ENCODE measurements at places on chromosomes 2 and 18.

GRCh38 chr2:69126341-69126740, 113.4 kb downstream of the ANTXR1 start:
- no peaks in the 10 kb centered on the region for H3K27me3 ChIP-seq
- H3K27ac ChIP-seq: no peak overlapping the region
- H3K36me3 ChIP-seq: no peaks in the 10 kb centered on the region
- H3K4me3 ChIP-seq: no peak overlapping the region
- no peak for DNase-seq

GRCh38 chr18:47749600-47749973, 180.9 kb downstream of the SMAD2 start:
- no peak overlapping the region for H3K4me3 ChIP-seq
- peaks cover 10% of the 10 kb centered on the region for H3K4me1 ChIP-seq
- no peaks in the 10 kb centered on the region for H3K36me3 ChIP-seq
- H3K27ac ChIP-seq: no peak overlapping the region
- H3K27me3 ChIP-seq: no peaks in the 10 kb centered on the region
- DNase-seq: no peak

GRCh38 chr2:10897956-10898355, 13.8 kb upstream of the KCNF1 start:
- no peak for DNase-seq
- H3K27ac ChIP-seq: no peak overlapping the region
- no peak overlapping the region for H3K4me3 ChIP-seq
- no peaks in the 10 kb centered on the region for H3K36me3 ChIP-seq
- H3K4me1 ChIP-seq: no peaks in the 10 kb centered on the region
- no peaks in the 10 kb centered on the region for H3K27me3 ChIP-seq

GRCh38 chr2:100029460-100029859, 112.9 kb downstream of the AFF3 start:
- H3K4me3 ChIP-seq: no peak overlapping the region
- no peaks in the 10 kb centered on the region for H3K4me1 ChIP-seq
- no peaks in the 10 kb centered on the region for H3K36me3 ChIP-seq
- no peak overlapping the region for H3K27ac ChIP-seq
- no peak for DNase-seq

DNA sequence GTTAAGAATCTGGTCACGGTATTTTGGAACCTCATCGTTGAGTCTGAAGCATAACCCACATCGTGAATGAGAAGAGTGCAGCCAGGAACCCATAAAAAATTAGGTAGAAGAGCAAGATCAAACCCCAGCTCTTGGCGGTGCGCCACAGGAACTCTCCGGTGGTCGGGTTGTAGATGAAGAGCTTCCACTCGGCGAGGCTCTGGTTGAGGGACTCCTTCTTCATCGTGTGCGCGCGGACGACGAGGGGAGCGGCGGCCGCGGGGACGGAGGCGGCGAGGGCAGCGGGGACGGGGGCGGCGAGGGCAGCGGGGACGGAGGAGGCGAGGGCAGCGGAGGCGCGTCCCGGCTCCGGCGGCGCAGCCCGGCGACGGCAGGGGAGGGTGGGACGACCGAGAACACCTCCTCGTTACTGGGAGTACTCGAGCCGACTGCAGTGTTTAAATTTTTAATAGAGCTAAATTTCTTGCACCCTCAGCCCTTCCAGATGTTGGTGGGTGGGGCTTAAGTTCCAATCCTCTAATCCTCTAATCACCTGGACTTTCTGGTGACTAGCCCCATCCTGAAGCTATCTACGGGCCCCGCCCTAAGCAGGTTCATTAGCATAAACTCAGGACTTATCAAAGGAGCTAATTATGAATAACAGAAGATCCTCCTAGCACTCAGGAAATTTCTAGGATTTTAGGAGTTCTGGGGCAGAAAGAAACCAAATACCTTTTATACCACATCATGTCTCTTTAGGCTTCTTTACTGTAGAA, 20.4 kb upstream of the PAPOLG start:
- H3K27ac ChIP-seq: no peak overlapping the region
- DNase-seq: no peak
- peaks cover 13% of the 10 kb centered on the region for H3K27me3 ChIP-seq
- H3K4me3 ChIP-seq: peak overlapping the region; percentile 26
- H3K36me3 ChIP-seq: no peaks in the 10 kb centered on the region

GRCh38 chr18:54112356-54112755, 112.1 kb downstream of the MBD2 start:
- no peaks in the 10 kb centered on the region for H3K4me1 ChIP-seq
- H3K27me3 ChIP-seq: no peaks in the 10 kb centered on the region
- no peak for DNase-seq
- no peaks in the 10 kb centered on the region for H3K36me3 ChIP-seq
- no peak overlapping the region for H3K4me3 ChIP-seq

GRCh38 chr2:235619544-235619943, 125.7 kb downstream of the AGAP1 start:
- no peak for DNase-seq
- no peak overlapping the region for H3K4me3 ChIP-seq
- peaks cover 19% of the 10 kb centered on the region for H3K4me1 ChIP-seq

DNA sequence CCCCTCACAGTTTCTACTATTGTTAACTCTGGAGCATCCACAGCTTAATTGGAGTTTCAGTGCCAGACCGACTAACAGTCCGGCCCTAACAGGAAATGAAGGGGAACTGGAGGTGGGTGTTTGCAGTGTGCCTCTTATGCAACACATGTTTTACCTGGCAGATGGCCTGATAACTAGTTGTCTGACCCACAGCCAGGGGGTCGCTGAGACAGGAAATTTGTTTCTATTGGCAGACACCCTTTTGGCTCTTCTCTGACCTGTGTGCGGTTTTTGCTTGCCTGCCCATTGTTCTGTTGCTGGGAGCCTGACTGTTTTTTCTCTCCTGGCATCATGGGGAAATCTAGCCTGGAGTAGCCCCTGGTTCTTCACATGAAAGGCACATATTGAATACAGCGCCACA, 1329.8 kb downstream of the DSC3 start:
- H3K4me3 ChIP-seq: no peak overlapping the region
- no peaks in the 10 kb centered on the region for H3K4me1 ChIP-seq
- no peak overlapping the region for H3K27ac ChIP-seq
- H3K36me3 ChIP-seq: no peaks in the 10 kb centered on the region

DNA sequence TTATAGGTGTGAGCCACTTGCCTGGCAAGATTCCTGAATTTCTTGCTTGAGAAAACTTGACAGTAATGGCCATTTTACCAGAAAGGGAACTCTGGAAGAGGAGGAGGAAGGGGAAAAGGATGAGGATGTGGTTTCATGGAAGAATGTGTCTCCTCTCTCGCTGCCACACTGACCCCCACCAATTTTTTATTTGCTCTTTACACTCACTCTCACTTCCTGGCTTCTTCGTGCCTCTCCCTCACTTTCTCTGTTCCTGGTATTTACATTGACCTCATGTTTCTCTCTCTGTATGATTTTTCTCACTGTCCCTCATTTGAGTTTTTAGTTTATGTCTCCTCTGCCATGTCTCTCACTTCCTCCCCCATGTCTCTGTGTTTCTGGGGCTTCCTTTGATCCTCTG, 134.5 kb upstream of the CAB39 start:
- H3K36me3 ChIP-seq: no peaks in the 10 kb centered on the region
- no peak overlapping the region for H3K4me3 ChIP-seq
- no peaks in the 10 kb centered on the region for H3K27me3 ChIP-seq
- no peak for DNase-seq

DNA sequence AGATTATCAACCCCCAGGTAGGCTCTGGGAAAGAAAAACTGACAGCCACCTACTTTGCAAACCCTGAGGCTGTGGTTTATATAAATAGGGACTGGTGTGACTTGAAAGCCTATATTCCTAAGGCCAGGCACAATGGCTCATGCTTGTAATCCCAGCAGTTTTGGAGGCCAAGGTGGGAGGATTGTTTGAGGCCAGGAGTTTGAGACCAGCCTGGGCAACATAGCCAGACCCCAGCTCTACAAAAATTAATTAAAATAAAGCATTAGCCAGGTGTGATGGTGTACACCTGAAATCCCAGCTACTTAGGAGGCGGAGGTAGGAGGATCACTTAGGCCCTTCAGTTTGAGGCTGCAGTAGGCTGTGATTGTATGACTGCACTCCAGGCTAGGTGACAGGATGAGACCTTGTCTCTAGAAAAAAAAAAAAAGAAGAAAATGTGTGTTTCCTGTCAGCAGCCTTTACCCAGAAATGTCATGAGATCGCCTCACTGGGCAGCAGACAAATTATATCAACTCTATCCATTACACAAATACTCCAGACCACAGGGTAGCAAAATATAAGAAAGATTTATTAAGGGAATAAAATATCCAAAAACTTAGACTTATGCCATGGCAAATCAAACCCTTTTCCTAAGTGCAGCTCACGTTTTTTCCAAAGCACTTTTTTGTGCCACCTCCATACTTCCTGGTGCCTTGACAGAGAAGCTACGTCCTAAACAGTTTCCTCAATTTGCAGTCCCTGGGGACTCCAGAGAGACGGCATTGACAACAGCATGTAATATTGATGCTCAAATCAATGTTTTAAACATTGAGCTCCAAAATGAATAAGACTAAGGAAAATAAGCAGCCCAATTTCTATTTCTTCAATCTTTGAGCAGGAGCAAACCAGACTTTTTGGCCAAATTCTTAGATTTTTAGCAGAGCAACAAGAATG, 190.8 kb upstream of the NDUFV2 start:
- no peak for DNase-seq
- no peak overlapping the region for H3K4me3 ChIP-seq
- no peaks in the 10 kb centered on the region for H3K27me3 ChIP-seq

DNA sequence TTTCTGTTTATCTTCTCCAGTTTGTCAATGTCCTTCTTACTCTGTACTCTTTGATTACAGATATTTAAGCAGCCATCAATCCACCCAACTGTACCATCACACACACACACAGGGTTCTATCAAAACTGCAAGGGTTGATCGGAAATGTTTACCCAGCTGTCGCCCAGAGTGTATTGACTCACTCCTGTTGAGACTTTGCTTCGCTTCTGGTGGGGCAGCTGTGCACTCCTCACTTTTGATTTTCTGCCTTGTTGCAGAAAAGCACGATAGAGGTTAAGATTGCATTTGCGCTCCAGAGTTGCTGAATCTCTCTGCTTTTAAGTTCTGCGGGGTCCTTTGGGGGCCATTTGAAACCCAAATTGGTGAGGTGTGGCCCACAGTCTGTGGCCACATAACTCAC, 216.2 kb downstream of the SETBP1 start:
- peaks cover 13% of the 10 kb centered on the region for H3K4me1 ChIP-seq
- no peaks in the 10 kb centered on the region for H3K27me3 ChIP-seq
- no peak overlapping the region for H3K27ac ChIP-seq

DNA sequence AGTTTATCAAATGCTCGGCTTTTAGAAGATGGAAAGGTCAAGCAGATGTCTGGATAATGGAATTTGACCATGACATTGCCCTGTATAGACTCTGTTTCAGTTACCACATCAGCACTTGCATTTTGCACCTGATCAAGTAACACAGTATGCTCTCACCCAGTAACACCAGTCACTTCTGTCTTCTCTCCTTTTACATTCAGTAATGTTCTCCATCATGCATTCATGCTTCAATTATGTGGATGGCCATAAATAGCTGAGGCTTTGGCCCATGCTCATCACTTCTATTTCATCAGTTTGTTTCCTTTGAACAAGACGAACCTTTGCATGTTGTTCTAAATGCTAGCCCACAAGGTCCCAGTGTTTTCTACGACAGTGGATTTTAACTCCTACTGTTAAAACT, 322.9 kb upstream of the ACVR2A start:
- H3K4me1 ChIP-seq: peaks cover 3% of the 10 kb centered on the region

All from tibial nerve (tissue), 4 donors.